ENCODE measurements at places on chromosomes 7 and 10. TPM values are rescaled to one million over a fixed set of nuclear protein-coding genes. Genes with fewer than 3 reads are reported as not detected.

PLEKHS1 gene
- total RNA-seq, result not detected

LRRD1 gene
- total RNA-seq, result not detected

IQUB gene
- total RNA-seq, result 0.89 TPM

NXPH1 gene
- not detected for total RNA-seq

PDE1C gene
- 2.8 TPM for total RNA-seq

DLX6 gene
- total RNA-seq, result not detected

CYP2E1 gene
- total RNA-seq, result 0.38 TPM

TUBB8 gene
- 0.33 TPM for total RNA-seq
